ENCODE measurements at places on chromosomes 13 and 19.

DNA sequence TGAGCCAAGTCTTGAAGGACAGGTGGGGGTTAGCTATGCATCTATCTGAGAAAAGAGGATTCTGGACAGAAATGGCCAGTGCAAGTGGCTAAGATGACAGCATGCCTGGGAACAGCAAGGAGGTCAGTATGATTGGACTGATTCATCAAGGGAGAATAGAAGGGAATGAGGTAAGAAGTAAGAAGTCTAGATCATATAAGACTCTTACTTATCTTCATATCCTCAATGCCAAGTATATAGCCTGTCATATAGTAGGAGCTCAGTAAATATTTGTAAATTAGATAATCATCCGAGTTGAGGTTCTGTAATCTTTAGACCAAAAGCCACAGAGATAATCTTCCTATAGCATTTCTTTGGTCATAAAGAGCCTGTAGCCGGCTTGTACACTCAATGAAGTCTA is 103.3 kb upstream of the MLNR start:
- no peak for DNase-seq

DNA sequence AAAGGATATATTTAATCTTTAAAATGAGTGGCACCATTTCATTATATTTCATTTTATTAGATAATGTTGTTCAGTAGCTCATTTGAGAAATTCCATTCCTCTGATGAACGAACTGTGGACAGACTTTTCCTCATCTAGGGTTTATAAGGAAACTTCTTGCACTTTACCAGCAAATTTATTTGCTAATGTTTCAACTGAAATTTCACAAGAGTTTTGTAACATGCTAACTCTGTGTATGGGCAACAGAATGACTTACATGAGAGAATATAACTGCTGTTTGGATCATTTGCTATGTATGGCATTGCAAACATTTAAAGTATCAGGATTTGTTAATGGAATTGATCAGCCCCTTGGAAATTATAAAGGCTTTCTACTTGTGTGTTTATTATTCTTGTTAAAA is 3.7 kb upstream of the IRS2 start:
- no peak for DNase-seq

GRCh38 chr13:74966814-74967424 is 515.0 kb downstream of the TBC1D4 start:
- DNase-seq, result peak; percentile 47

DNA sequence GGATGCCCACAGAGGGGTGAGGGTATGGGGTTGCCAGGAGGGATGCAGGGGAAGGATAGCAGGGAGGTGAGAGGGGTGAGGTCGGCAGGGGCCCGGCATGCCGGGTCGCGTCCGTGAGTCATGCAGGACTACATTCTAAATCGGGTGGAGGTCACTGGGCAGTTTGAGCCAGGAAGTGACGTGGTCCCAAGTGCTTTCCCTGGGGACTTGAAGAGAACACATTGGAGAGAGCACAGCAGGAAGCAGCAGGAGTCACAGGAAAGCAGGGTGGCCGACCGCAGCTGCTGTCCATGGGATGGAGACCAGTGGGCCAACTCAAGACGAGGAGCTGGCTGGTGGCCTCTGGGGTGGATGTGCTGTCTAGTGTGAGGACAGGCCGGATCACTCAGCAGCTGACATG is 92.0 kb upstream of the WASF3 start:
- peak; percentile 51 for DNase-seq

GRCh38 chr13:86906127-86906874 is 764.9 kb upstream of the SLITRK5 start:
- DNase-seq, result no peak

GRCh38 chr19:33388725-33389420 is 15.4 kb downstream of the CEBPG start:
- no peak for DNase-seq

GRCh38 chr19:28358633-28359032 is 854.3 kb downstream of the UQCRFS1 start:
- peak; percentile 8 for DNase-seq

- no peak for DNase-seq
Measured at GRCh38 chr13:33757713-33758112, 60.2 kb upstream of the RFC3 start.

Data from HT1080 (cell line).